NCI-H187 treated with DMSO at 0.1 percent for 48 hours (cell line): ENCODE measurements at places on chromosomes 7 and 10.

GRCh38 chr7:50359995-50360925 is 55.7 kb downstream of the IKZF1 start:
- DNase-seq, result no peak

- DNase-seq, result no peak
Observed at GRCh38 chr10:637221-637620, 52.2 kb downstream of the DIP2C start.

DNA sequence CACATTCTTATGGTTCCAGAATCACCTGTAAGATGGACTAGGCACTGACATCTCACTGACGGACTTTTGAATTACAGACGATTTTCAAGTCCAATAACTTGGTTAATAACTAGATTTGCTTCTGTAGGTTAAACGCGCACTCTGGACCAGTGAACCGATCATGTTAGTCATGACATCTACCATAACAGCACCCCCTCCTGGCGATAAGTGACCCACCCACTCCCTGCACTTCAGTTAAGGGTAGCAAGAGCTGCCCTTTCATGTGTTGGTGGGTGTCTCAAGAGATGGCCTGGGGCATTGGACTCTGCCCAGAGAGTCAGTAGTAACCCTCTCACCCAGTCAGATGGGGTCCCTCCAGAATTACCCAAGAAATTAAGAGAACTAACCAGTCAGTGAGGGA is 12.9 kb downstream of the GRM8 start:
- DNase-seq, result no peak

DNA sequence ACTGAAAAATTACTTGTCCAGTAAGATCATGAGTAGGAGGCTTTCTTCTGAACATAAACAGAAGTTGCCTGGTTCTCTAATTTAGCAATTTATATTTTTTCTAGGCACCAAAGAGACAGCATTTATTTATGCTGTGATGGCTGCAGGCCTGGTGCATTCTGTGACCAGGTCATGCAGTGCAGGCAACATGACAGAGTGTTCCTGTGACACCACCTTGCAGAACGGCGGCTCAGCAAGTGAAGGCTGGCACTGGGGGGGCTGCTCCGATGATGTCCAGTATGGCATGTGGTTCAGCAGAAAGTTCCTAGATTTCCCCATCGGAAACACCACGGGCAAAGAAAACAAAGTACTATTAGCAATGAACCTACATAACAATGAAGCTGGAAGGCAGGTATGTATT is 2.8 kb downstream of the WNT16 start:
- no peak for DNase-seq

DNA sequence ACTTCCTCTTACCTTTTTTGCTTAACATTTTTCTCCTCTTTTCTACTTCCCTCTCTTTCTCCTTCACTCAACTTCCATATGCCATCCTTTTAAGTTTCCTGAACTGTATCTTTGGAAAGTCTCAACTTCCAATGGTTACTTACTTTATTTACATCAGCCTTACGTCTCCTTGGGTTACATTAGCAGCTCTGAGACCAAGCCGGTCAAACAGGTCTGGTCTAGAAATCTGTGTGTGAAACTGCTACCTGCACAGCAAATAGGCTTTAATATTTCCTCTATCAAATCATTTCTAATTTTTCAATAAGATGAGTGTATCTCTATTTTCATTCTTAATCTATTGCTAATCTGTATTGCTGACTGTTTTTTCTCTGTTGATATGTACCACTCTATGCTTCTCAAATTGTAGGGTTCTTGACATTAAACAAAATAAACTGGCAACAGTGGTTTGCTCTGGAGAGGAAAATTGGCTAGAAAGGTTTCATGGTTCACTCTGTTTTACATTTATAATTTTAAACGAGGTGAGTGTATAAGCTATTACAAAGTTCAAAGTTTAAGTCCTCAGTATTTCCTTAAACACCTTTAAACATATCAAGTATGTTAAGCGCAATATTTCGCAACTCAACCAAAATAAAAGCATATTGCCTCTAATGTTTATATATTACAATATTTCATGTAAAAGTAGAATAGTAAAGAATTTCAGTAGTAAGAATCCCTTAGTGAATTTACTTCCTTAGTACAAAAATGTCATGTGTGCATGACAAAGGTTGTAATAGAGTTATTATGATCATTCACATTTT is 3.6 kb upstream of the SEMA3C start:
- no peak for DNase-seq

DNA sequence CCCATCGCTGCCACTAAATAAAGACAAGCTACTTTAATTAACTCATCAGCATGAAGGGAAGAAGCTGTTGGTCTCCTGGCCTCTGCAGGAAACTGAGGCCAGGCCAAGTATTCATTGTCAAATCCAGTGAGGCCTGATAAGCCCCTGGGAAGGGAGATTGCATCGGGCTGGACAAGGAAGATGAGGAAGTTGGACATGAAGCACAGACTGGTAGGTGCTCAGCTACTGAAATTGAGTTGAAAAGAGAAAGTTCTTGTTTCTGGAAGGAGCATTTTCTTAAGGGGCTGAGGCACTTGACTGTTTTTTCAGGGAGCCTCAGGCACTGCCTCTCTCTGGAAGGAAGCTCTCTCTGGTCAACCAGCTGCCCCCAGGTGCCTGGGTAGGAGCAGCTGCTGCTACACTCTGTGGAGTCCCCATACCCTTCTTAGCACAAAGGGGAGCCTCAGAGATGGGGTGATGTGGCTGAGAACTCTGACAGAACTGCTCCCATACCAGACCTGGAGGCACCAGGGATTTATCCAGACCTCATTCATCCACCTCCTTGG is 90.3 kb upstream of the IKZF1 start:
- DNase-seq, result no peak

GRCh38 chr7:45081670-45081974 is 7.1 kb downstream of the NACAD start:
- no peak for DNase-seq

GRCh38 chr7:12623885-12624498 is 53.5 kb downstream of the SCIN start:
- DNase-seq, result no peak

DNA sequence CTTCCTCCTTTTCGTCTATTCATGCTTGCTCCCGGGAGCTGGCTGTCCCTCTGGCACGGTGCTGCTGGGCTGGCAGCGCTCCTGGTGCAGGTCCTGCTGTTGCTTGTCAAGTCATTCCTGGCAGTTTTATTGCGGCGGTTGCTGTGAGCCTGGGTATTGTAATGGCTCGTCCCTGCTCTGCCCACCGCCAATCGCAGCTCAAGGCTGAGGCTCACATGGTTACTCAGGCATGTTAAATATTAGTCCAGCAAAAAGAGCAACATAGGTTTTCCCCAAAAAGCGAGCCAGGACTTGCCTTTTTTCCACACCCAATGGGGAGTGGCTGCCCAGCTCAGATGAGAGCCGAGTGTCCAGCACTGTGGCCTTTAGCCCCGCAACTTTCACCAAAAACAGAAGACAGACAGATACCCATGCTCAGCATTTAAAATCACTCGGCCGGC is 492.9 kb upstream of the FOXK1 start:
- no peak for DNase-seq
